ENCODE measurements at places on chromosomes 3 and 15.

DNA sequence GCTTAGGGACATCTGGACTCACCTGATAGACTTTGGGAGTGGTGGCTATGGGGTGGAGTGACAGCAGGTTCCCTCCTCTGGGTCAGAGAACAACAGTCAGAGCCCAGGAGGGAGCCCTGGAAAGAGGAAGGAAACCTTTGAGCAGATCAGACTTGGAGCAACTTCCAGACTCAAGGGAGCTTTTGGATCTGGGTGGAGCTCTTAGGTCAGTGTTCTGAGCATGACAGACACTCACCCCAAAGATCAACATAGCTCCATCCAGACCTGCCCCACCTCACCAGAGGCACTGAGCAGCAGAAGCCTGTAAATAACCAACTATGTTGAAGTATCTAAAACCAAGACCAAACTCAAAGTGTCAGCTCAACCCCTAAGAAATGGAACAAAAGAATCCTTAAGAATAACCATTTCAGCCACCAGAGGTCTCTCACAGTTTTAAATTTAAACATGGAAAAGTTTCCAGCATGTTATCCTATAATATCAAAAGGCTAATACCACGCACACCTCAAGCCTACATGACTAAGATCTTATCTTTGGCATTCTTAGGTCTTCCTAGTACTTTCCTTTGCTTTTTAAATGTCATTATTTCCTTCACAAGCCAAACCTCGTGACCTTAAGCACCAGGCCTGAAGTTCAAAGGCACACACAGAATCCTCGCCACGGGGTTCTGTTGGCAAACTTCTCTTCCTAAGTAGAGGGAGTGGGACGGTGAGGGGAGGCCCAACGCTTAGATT, 56.4 kb downstream of the UMPS start:
- DNase-seq = no peak

DNA sequence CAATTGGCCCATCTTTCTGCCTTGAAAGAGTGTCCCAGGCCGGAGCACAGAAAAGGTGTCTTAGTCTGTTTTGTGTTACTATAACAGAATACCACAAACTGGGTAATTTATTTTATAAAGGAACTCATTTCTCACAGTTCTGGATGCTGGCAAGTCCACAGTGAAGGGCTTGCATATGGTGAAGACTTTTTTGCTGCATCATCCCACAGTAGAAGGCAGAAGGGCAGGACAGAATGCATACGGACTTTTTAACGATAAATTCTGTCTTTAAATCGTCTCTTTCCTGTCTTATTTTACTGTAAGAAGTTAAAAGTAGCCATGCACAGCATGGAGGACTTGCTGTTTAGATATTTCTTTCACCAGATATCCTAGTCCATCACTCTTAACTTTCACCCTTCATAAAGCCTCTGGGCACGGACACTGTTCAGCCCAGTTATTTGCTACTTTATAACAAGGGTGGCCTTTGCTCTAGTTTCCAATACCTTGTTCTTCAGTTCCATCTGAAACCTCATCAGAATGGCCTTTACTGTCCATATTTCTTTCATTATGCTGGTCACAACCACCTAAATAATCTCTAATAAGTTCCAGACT, 10.3 kb upstream of the EIF1B start:
- no peak for DNase-seq

DNA sequence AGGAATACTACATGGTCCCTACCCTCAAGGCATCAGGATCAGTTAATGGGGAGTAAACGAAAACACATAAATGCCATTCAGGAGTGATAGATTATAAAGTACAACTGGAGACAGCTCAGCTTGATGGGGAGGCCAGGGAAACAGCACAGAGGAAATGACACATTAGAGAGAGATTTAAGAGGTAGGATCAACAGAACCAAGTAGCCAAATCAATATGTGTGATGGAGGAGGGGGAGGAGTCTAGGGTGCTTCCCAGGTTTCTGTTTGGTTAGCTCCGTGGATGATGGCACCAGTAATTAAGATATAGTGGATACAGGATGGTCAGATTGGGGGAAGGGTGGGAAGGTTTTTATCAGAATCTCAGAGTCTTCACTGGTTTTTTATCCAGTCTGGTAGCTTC, 229.5 kb upstream of the ROPN1 start:
- no peak for DNase-seq

GRCh38 chr3:123449997-123450604, 1.2 kb upstream of the ADCY5 start:
- no peak for DNase-seq

- DNase-seq = no peak
Observed at GRCh38 chr3:125069452-125069851, 13.7 kb upstream of the HEG1 start.

- DNase-seq = no peak
Observed at GRCh38 chr15:90529011-90529370, 732 bp upstream of the CRTC3 start.

DNA sequence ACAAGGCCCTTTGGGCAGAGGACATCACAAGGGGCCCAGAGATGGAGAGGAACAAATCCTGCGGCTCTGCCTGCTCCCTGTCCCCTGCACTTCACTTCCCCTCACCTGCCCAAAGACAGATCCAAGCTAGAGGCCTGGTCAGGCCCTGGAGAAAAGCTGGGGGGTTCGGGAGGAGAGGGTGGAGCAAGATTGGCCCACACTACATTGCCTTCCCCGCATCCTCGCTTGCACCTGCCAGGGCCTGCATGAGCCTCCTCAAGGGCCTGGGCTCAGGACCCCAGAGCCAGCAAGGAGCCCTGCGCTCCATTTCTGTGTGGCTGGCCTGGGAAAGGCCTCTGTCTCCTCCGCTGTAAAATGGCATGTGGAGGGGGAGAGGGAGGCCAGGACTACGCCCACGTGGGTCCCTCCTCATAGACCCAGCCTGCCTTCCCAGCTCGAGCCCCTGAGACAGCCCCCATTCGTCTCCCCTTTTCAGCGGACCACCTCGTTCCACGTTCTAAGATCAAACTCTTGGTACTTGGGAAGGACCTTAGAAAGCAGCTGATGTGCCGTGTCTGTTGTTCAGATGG, 106.0 kb downstream of the HMG20A start:
- no peak for DNase-seq

- no peak for DNase-seq
Observed at GRCh38 chr3:186842426-186843038, at the start of gene ADIPOQ. TSS of gene ADIPOQ (plus strand) at chr3:186842710. CDS start at chr3:186853059, 10,349 bp downstream.

- DNase-seq = peak; percentile 76
Observed at GRCh38 chr3:45224824-45225464, 1.1 kb downstream of the TMEM158 start.

DNA sequence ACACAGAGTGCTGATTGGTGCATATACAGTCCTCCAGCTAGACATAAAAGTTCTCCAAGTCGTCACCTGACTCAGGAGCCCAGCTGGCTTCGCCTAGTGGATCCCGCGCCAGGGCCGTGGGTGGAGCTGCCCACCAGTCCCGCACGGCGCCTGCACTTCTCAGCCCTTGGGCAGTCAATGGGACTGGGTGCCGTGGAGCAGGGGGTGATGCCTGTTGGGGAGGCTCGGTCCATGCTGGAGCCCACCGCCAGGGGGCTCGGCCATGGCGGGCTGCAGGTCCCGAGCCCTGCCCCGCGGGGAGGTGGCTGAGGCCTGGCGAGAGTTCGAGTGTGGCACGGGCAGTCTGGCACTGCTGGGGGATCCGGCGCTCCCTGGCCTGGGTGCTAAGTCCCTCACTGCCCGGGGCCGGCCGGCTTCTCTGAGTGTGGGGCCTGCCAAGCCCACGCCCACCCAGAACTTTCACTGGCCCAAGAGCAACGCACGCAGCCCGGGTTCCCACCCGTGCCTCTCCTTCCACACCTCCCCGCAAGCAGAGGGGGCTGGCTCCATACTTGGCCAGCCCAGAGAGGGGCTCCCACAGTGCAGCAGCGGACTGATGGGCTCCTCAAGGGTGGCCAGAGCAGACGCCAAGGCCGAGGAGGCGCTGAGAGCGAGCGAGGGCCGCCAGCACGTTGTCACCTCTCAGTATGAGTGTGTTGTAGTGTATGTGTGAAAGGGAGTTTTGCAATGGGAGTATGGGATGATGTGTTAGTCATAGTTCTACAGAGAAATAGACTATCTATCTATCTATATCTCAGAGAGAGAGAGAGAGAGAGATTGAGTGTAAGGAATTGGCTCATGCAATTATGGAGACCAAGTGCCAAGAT, 69.0 kb downstream of the UBE2E2 start:
- DNase-seq = no peak

DNA sequence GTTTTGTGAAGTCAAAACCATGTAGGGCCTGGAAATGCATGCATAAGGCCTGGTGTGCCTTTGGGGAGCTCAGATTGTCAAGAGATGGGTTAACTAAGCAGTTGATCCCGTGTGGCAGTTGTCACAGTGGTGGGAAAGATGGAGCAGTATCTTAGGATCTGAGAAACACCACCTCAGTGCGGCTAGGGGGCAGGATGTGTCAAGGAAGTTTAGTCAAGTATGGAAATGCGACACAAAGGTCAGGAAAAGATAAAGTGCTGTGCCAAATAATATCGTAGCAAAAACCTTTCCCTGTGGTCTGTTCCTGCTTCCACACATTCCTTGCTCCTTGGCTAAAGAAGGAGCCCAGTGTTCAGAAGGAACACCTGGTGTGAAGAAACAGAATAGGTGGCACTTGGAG, 396.4 kb downstream of the EDEM1 start:
- DNase-seq = no peak

- DNase-seq = no peak
Observed at GRCh38 chr3:105828703-105829102, 40.1 kb downstream of the CBLB start.

DNA sequence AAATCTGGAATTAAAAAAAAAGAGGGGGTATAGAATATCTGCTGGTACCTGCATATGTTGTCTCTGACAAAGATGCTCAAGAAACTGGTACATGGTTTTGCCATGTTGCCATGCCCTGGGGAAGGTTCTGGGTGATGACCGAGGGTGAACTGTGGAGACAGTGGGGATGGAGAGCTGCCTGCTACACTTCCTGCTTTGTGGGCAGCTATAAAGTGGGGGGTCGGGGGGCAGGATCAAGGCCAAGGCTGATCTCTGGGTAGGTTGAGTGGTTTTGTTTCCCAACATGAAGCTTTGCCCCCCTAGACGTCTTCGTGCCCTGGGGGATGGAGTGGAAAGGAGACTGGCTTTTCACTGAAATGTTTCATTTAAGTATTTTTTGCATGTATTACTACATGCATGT, 74.6 kb downstream of the IQSEC1 start:
- DNase-seq = no peak

DNA sequence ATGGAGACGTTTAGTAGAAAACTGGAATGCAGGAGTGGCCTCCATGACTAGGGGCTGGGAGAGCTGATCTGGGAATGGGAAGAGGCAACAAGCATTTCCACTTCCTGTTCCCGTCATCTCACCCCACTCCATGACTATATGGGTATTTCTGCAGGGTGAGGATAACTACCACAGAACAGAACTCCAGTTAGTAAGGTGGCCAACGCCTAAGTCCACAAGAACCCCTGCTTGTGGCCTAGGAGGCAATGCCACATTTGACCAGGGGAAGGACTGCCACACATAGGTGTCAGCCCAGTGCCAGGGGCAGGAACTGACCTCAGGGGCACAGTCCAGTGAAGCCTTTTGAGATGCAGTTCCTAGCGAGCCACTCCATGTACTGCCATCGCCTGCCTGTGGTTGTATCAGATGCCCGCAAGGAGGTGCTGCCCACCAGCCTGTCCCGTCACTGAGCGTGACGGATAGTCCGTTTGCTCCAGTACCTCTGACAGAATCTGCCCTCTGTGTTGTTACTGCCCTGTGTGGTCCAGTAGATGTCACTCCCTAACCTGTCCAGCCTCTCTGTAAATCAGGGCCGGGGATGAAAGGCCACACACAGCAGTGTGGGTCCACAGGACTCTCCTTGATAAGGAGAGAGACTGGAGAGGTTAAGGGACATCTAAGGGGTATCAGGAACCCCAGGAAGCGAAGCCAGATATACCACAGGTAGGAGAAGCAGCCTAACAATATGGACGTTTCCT, 3.5 kb upstream of the MTFMT start:
- peak; percentile 75 for DNase-seq

- DNase-seq = no peak
Observed at GRCh38 chr3:45180051-45180450, 33.9 kb upstream of the CDCP1 start.

DNA sequence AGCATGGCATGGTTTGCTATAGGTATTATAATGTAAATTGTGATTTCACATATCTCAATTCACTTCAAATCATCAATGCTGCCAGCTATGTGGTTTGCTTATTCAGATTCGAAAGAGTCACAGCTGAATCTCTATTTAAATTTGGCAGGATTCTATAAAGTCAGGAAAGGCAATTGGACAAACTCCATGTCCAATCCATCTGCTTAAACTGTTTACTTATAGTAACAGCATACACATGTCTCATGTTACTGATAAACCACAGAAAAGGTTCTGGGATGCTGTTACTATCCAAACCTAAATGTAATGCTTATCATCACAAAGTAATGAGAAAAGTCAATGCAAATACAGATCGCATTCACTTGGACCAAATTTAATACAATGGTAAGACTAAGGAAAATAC, 229.7 kb downstream of the ISL2 start:
- no peak for DNase-seq

DNA sequence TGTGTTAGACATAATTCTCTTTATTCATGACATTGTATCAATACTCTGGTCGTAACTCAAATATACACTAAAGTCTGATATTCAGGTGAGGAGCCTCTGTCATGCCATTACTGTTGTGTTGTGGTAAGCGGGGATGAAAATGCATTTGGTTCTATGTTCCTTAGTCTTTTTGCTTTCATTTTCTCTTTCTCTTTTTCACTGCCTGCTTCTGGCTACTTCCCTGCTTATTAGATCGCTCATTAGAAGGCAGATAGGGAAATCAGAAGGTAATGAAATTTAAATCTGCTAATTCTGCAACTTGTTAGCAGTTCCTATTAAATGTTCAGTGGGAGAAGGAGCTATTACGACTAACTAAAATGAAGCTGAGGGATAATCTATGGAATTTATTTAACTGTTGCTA, 345.0 kb downstream of the GRM7 start:
- no peak for DNase-seq

- DNase-seq = no peak
Observed at GRCh38 chr15:60172143-60172542, 168.0 kb downstream of the FOXB1 start.
